ENCODE measurements at places on chromosomes 3 and 15.

DNA sequence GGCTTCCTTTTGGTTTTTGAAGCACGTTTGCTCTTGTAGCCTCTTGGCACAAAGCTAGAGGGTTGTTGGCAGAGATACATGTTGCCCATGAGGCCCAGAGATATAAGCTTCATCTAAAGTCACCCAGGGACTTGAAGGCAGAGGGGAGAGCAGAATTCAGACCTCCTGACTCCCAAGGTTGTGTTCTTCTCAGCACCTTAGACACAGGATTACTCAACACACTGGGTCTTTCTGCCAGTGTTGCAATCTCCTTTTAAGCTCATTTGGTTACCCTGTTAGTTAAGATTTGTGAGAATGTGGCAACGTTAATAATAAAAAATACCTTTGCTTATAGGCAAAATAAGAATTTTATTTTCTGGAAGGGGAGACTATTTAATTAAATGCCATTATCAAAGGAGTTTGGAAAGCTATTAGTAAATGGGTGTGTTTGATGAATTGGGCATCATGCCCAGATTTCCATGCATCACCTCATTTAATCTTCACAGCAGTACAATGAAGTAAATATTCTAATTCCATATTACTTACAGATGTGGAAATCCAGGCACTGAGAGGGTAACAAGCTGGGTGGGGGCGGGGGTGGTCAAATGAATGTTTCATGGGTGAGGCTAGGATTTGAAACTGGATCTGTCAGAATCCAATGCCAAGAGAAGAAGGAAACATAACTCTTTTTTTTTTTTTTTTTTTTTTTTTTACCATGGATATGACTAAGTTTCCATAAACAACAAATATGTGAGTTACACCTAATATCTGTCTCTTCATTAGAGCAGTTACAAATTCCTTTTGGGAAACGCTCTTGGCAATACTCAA lies 183.3 kb downstream of the NR1D2 start:
- no peak for DNase-seq

DNA sequence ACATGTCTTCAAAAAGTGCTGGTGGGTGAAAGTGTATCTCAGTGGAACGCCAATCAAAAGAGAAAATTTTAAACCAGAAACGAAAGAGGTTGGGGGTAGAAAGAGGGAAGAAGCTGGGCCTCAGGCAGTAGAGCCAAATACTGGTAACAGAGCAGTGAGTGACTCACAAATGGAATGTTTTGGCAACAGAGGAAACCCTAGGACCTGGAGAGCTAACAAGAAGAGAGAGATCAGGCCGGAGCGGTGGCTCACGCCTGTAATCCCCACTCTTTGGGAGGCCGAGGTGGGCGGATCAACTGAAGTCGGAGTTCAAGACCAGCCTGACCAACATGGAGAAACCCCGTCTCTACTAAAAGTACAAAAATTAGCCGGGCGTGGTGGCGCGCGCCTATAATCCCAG lies 450.8 kb upstream of the NAALADL2 start:
- no peak for DNase-seq

- DNase-seq: no peak
Measured at GRCh38 chr15:62085740-62086139, 19.0 kb downstream of the C2CD4A start.

DNA sequence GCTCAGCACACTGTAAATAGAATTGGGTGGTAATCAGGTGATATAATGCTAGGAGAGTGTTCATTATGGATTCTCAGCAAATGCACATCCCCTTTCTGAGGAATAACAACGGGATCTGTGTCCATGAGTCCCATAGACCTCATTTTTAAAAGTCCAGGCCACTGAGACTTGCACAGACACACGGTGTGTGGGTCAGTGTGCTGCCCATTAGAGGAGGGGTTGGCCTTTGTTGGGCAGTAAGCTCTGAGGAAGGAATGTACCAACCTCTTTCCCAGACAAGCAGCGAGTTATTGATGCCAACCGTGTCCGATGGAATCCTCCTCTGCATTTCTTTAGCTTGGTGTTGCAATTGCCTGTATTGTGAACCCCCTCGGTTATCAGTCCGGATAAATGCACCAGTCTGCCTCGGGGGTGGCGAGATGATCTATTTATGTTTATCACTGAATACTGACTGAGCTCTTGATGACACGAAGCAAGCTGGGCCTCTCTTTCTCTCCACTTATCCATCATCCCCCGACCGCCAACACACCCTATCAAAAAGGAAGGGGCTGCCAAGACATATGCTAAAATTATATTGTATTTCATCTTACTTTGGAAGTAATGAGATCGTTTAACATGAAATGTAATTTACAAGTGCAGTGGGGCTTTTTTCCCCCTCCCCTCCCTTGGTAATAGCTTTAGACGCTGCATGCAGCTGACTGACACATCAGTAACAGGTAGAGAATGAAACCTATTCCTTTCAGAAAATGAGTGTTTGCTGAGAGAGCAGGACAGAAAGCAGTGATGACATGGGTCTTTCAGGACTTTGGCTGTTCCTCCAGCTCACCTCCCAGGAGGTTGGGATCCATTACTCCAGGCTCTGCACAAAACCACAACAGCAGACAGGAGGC lies 126.6 kb upstream of the ST8SIA2 start:
- no peak for DNase-seq

DNA sequence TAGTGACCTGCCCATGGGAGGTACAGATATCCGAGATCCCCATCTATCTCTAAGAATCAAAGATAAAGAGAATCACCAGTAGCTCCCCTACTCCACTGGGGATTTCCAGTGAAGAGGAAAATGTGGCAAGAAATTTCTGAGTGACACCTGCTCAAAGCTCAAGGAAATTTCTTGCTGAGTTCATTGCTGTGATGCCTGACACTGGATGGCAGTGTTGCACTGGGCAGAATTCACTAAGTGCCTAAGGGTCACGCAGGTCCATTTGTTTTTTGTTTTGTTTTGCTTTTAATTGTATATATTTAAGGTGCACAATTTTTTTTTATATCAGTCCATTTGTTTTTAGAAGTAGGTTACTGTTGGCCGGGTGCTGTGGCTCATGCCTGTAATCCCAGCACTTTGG lies 109.5 kb upstream of the KCNAB1 start:
- peak; percentile 88 for DNase-seq

DNA sequence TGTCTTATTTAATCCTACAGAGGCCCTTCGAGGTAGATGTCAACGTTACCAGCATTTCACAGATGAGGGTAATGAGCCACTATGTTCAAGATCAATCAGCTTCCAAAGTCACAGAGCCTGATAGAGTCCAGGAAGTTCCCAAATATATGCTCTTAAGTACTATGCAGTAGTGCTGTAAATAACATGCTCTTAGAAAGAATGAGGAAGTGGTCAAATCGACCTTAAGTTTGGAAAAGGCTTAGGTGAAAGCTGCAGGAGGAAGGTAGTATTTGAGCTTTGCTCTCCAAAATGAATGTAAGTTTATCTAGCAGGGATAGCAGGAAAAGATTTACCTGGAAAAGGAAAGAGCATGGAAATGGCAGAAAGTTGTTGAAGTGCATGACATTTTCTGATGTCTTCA lies 234.0 kb downstream of the RBMS3 start:
- DNase-seq: no peak

DNA sequence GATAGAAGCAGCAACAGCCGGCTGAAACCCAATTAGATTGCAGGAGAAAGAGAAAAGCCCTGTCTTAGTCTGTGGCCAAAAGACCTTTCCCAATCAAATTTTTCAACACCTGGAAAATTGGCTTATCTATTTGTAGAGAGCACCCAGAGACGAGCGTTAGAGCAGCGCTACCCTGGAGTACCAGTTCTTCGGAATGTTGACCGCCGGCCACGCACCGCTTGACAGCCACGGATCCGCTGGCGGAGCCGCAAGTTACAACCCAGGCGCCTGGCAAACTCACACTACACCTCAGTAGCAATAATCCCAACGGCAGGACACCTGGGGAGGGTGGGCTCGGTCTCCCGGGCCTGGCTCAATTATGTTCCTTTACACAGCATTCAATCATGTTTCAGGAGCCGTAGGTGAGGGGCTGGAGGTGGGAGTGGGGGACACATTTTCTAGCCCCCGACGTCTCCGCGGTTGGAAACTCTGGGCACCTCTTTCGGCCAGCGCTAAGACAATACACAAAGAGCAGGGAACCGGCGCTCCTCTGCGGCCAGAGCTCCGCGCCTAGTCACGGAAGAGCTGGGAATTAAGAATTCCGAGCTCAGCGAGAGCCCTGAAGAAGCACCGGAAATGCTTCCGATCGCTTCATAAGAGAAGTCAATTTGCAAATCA lies 1.2 kb downstream of the MB21D2 start:
- DNase-seq: peak; percentile 35

DNA sequence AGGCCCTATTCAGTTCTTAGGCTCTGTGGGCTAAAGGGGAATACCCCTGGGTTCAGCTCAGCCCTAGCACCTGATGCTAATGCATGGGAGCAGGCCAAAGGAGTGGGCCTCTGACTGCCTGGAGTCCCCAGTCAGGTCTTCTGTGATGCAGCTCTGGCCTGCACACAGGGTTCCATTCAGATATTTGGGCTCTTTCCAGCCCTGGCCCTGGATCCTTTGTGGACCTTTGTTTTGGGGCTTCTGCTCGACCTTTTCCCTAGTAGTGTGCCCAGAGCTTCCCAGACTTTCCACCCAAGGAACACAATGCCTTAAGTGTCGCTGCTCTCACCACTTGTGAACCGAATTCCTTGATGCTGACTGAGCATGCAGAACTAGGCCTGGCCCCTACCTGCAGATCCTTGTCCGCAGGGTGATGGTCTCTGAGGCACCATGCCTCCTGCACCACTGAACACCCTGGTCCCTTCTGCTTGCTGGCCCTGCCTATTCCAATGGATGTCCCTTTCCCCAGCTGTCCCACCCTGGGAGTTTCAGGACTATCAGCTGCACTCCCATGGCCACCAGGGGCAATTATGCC lies 5.1 kb downstream of the SEC13 start:
- no peak for DNase-seq

DNA sequence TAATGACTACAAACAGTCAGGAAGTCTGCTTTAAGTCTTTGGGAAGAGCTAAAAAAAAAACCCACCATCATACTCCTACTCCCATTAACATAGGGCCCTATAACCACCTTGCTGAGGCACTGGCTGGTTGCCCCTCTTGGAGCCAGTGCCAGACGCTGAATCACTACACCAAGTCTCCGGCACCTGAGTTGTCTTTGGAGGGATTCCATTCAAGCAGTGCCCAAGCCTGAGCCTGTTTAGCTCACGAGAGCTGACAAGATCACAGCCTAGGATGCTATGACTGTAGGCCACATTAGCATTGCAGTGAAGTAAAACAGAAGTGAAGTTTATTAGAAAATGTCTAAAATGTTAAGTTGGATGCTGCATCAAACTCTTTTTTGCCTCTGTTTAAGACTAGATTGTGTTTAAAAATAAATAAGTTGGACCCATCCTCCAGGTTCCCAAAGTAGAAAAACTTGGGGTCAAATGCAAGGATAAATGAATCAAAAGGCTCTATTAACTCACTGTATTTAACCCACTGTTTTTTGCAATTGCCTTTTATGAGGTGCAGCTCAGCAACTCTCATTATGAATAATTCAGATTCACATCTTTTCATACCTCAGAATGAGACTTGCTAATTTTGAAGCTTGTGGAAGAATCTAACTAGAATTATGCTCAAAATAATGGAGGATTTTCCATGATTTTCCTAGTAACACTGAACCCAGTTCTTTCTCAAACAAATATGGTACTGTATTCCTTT lies 461.9 kb downstream of the FOXP1 start:
- DNase-seq: no peak

DNA sequence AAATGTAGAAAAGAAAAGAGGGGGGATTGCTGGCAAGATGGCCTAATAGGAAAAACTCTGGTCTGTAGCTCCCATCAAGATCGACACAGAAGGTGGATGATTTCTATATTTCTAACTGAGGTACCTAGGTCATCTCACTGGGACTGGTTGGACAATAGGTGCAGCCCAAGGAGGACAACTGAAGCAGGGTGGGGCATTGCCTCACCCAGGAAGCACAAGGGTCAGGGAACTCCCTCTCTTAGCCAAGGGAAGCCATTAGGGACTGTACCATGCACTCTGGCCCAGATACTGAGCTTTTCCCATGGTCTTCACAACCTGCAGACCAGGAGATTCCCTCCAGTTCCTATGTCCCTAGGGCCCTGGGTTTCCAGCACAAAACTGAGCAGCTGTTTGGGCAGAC lies 22.6 kb upstream of the IGSF10 start:
- no peak for DNase-seq

DNA sequence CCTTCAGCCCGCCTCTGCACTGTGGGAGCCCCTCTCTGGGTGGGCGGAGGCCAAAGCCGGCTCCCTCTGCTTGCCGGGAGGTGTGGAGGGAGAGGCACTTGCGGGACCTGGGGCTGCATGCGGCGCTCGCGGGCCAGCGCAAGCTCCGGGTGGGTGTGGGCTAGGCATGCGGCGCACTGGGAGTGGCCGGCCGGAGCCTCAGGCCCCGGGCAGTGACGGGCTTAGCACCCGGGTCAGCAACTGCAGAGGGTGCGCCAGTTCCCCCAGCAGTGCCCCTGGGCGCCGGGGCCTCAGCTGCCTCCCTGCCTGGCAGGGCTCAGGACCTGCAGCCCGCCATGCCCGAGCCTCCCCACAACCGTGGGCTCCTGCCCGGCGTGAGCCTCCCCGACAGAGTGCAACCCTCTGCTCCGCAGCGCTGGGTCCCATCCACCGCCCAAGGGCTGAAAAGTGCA lies 98.9 kb upstream of the POU1F1 start:
- DNase-seq: no peak

- DNase-seq: no peak
Measured at GRCh38 chr3:115245438-115245837, 98.3 kb upstream of the ZBTB20 start.

DNA sequence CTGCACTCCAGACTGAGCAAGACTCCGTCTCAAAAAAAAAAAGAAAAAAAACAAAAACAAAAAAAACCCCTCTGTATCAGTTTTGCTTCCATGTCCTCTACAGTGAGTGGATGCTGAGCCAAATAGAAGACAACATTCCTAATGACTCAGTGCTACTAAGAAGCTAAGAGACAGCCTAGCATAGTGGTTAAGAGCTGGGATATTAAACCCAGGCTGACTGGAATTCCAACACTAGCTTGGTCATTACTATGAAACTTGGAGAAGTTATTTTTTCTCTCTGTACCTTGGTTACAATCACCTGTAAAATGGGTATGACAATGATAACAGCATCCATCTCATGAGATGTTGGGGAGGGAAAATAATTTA lies 60.9 kb upstream of the PYGO1 start:
- no peak for DNase-seq

- DNase-seq: no peak
Measured at GRCh38 chr15:83305704-83306291, 21.3 kb upstream of the BNC1 start.

GRCh38 chr3:134640872-134641470 lies 9.9 kb downstream of the KY start:
- DNase-seq: no peak

All from posterior cingulate gyrus (tissue), 11 donors.